OCI-LY7 (cell line): ENCODE measurements at places on chromosomes 16 and 17.

DNA sequence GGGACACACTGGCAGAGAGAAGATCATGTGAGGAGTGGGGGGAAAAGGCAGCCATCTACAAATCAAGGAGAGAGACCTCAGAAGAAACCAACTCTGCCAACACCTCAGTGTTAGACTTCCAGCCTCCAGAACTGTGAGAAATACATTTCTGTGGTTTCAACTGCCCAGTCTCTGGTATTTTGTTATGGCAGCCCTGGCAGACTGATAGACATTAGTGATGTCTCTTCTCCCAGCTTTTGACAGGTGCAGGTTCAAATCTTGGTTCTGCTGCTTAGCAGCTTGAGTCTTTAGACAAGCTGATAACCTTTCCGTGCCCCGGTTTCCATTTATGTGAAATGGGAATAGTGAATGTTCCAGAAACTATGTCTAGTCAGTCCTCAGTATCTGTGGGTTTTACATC lies 199.5 kb downstream of the SNX29 start:
- DNase-seq: no peak

DNA sequence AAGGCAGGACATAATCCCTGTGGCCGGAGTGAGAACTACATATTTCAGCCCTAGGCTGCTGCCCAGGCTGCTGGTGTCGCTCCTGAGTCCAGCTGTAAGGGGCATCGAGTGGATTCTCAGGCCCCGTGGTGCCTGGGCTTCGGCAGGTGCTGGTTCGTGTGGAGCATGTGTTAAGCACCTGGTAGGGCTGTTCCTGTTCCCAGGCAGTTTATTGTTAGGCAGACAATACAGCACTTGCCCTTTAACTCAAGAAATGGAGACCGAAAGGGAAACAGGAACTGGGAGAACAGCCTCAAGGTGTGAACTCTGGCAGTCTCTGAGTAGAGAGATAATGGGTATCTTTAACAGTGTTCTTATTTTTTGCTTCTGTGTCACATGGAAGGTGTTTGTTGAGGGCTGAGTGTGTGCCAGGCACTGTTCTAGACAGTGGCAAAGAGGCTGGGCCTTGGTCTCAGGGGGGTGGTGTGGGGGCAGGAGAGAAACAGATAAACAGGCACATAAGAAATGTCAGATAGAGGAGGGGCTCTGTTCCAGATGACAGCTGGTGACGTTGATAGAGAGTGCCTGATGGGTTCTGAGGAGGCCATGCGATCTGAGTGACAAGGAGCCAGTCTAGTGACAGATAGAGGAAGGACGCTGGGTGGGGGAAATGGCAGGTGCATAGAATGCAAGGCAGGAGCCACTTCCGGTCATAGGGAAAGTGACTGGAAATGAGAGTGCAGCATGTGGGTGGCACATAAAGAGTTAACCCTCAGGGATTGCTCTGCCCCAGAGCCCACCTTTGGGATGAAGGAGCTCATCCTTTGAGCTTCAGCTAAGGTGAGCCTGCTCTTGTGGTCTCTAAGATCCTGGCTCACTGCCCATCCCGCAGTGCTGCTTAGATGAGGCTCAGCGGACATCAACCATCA lies 33.8 kb downstream of the EPN2 start:
- peak; percentile 73 for DNase-seq

- DNase-seq: peak; percentile 17
Measured at GRCh38 chr17:5705081-5705875, 121.0 kb upstream of the NLRP1 start.

- no peak for DNase-seq
Measured at GRCh38 chr16:24027466-24027865, 191.7 kb downstream of the PRKCB start.

- DNase-seq: no peak
Measured at GRCh38 chr17:19398301-19399181, 11.6 kb upstream of the MFAP4 start.

DNA sequence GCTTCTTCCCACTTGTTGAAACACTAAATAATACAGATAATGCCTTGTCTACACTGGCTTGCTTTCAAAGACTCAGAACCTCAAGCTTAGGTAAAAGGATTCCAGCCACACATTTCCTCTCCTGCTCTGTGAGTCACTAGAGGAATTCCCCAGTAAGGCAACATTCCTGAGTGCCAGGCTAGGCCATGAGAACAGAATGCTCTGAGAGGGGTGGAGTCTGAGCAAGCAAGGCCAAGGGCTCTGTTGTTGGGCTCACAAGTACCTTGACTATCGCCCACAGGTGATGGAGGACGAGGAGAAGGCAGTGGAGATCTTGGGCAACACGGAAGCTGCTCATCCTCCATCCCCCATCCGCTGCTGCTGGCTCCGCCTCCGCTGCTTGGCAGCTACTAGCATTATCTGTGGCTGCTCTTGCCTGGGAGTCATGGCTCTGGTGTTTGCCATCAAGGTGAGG lies 6.7 kb upstream of the PHKG2 start:
- DNase-seq: no peak

GRCh38 chr16:86044881-86045590 lies 146.1 kb downstream of the IRF8 start:
- peak; percentile 10 for DNase-seq

DNA sequence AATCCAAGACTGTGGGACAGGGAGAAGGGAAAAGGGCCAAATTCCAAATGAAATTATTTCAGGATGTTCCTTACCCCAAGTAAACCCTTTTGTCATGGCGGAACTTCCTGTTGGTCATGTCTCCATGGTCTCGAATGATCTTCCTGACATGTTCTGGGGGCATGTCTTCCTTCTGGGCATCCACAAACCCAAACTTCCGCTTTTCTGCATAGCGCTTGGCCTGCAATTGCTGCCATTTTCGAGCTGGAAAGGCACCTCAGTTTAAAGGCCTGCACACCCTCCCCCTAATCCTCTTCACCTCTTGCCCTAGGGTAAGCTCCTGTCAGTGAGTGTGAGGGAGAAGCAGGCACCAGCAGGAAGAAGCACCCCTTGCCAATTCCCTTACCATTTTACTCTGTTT lies 1.2 kb downstream of the PRPF8 start:
- no peak for DNase-seq
